HTR-8/SVneo (cell line): ENCODE measurements at places on chromosomes 4 and X.
A peak's percentile ranks its signal among the peaks of the same experiment; 100 is the strongest.

GRCh38 chr4:20323991-20324390 is 72.3 kb downstream of the SLIT2 start:
- DNase-seq, result no peak

- peak; percentile 36 for DNase-seq
Observed at GRCh38 chr4:48109413-48110263, 24.4 kb downstream of the TXK start.

- no peak for DNase-seq
Observed at GRCh38 chrX:50638123-50638522, 167.5 kb upstream of the DGKK start.

- DNase-seq, result no peak
Observed at GRCh38 chrX:111006116-111006515, 89.9 kb upstream of the PAK3 start.

DNA sequence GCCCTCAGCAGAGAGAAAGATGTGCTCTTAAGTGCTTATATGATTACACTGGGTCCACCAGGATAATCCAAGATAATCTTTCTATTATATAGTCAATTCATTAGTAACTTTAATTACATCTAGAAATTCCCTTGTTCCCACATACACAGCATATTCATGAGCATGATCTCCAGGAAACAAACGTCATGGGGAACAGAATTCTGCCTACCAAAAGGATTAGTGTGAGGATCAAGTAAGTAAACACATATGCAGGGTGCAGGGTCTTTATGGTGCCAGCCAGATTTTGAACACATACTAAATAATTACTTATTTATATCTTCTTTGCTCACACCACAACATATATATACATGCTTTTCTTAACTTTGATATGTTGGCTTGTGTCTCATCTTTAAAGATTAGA is 169.1 kb downstream of the KCTD8 start:
- no peak for DNase-seq

- DNase-seq, result no peak
Observed at GRCh38 chr4:57132743-57133137, 22.6 kb upstream of the IGFBP7 start.

DNA sequence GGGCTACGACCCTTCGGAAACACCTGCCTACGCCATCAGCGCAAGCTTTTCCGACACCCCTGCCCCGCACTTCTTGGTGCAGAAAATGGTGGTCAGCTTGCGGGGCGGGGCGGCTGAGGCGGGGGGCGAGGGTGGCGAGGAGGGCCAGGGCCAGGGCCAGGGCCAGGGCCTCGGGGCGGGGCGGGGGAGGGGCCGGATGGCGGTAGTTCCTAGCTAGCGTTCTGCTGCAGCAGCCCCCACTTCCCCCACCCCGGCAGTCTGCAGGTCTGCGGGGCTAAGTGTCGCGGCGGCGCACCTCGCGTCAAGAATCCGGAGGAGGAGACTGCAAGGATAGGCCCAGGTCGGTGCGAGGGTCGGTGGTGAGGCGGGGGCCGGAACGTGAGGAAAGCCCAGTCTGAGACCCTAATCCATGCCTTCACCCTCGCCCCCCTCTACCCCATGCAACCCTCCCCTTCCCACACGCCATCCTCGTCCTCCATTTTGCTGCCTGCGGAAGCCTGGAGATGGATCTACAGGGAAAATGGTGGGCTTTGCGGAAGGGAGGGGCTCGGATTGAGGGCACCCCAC is 600 bp downstream of the BEX4 start:
- no peak for DNase-seq
